ENCODE measurements at places on chromosomes 2 and 18.
A peak's percentile ranks its signal among the peaks of the same experiment; 100 is the strongest.

GRCh38 chr2:46157072-46157965 is 139.9 kb upstream of the EPAS1 start:
- no peak for DNase-seq

GRCh38 chr2:123051136-123051535 is 974.0 kb upstream of the CNTNAP5 start:
- DNase-seq: peak; percentile 4

DNA sequence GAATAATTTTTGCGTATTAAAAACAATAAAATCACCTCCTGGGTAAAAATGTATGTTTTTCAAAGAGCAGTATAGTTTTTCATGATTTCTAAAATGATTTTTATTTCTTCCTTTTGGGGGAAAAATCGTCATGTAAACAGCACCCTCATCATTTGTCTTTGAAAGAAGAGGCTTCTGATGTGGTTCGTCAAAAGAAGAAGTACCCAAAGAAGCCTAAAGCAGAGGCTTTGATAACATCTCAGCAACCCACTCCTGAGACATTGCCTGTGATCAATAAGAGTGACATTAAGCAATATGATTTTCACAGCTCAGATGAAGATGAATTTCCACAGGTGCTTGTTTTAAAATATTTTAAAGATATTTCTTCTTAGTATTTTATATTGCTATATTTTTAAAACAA is 110.2 kb upstream of the KIF5C start:
- no peak for DNase-seq

GRCh38 chr18:12608301-12608700 is 49.6 kb downstream of the SPIRE1 start:
- no peak for DNase-seq

GRCh38 chr2:223915071-223915470 is 30.1 kb downstream of the WDFY1 start:
- DNase-seq: no peak

GRCh38 chr2:24153478-24153877 is 21.4 kb upstream of the FAM228A start:
- no peak for DNase-seq

DNA sequence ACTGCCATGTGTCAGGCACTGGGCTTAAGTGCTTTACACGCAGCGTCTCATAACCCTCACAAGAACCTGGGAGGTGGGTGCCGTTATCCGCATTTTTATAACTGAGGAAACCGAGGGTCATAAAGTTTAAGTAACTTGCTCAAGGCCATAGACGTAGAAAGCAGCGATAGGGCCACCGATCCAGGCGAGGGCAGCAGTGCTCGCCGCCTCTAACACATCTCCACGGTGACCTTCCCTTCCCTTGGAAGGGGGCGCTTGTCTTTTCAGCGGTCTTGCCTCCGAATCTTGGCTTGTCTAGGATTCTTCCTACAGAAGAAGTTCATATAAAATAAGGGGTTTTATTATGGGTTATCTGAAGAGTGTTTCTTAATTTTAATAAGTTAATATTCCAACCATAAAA is 186.6 kb downstream of the GBX2 start:
- no peak for DNase-seq

DNA sequence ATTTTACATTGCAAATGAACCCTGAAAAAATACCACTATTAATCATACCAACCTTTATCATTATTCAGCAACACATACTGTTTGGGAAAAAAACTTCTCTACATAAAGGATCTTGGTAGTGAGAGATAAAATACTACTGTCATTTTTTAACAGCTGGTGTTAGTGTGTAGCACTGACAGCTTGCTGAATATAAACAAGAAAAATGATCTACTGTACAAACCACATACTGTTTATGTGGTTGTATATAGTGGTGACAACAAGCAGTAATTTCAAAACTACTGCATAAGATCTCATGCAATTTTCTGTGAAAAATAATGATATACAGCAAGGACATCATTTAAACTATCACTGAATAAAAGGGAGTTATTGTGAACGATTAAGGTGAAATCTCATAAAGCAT is 601.2 kb downstream of the LRP1B start:
- no peak for DNase-seq

- peak; percentile 51 for DNase-seq
Observed at GRCh38 chr18:77702686-77703085, 453.0 kb downstream of the GALR1 start.

GRCh38 chr2:82819951-82820350 is 1639.1 kb downstream of the SUCLG1 start:
- DNase-seq: no peak

DNA sequence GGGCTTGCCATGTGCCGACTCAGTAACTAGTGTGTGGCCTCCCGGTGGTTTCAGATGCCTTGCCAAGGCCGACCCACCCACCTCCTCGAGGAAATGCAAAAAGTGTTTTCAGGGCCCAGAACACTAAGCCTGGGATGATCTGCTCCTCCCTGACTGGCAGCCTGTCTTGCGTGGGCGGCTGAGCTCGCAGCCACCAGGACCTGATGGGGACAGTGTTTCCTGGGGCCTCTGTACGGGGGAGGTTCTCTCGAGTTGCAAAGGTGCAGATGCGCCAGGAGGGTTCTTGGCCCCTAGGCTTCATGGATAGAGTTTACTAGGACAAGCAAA is 85.2 kb downstream of the GLI2 start:
- peak; percentile 57 for DNase-seq

GRCh38 chr2:186384226-186384625 is 101.8 kb upstream of the ZC3H15 start:
- no peak for DNase-seq

GRCh38 chr18:3547891-3548615 is 98.1 kb downstream of the TGIF1 start:
- no peak for DNase-seq

DNA sequence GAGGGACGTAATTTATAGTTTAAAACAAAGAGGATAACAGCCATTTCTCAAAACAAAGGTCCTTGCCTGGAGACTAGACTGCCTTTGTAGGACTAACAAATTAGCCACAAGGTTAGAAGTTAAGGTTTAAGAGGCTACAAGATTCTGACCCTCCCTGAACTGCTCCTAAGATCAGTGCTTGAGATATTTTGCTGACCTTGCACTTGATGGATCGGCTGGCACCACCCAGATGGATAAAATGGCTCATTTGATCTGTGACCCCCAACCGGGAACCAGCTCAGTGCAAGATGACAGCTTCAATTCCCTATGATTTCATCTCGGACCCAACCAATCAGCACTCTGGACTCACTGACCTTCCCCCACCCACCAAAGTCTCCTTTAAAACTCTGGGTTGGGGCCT is 3.7 kb upstream of the STARD7 start:
- DNase-seq: no peak

DNA sequence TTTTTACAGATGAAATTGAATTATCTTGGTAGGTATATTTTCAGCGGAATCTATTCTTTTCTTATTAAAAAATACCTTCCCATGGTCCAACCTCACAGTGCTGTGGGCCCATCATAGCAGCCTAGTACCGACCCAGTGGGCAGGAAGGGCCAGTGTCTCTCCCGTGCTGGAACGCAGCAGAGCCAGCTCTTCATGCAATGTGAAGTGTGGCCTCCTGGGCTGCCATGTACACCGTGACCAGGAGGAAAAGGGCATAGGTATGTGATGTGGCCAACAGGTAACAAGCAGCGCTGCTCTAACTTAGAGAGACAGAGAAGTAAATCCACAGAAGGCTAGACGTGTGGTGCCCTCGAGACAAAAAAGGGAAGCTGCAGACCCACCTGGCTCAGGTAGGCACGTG is 221.1 kb upstream of the SALL3 start:
- DNase-seq: no peak

DNA sequence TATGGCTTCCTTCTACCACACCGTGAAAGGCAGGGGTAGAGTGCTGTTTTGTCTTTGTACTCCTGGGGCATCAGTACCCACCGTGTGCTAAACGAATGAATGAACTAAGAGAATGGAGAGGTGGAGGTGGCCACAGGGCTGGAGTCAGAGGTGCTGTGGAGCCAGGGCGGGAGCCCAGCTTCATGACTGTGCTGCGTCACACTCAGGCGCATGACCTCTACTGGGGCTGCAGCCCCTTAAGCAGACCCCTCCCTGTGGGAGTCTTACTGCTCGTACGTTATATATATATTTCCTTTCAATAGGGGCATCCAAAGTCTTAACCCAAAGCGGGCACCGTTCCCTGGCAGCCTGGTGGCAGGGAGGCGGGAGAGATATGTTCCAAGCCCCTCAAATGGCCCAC is 18.0 kb upstream of the LBH start:
- no peak for DNase-seq

DNA sequence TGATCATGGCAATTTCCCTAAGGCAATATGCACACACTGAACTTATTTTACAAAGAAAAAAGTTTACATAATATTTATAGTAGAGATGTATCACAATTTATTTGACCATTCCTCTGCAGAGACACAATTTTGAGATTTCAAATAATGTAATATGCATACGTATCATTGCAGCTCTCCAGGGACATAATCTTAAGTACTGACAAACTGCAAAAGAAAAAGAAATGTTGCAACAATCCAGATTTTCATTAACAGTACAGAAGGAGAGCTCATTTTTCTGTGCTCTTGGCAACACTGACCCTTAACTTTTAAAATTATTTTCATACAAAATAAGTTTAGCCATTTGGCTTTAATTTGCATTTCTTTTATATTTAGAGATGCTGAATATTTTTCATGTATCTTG is 710.2 kb upstream of the SLC39A10 start:
- DNase-seq: peak; percentile 41

DNA sequence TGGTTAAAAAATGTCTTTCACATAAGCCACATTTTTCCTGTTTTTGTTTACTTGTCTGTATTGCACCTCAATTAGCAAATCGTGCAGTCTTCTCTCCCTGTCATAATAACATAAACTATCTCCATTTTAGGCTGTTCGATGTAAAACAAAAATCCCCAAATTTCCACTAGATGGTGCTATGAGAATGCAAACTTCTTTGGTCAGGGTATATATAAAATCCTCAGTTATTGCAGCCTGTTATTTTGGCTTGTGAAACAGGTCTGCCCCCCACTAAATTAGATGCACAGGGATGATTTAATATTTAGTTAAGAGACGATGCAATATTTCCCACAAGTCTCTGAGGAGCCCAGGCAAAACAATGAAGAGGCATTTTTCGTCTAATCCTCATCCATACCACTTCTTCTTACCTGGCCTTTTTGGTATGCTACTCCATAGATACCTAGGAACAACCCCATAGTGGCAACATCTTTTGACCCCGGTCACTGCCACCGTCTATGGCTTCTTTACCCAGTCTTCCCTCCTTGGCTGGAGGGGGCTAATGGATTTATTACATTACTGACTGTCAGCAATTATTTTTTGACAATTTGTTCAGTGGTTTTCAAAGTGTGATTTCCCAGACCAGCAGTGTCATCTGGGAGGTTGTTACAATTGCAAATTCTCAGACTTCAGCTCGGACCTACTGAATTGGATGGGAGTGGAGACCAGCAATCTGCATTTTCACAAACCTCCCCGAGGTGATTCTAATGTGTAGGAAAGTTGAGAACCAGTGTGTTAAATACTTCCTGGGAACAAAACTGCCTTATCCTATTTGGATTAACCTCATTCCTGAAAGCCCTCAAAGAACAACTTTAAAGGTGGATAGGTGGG is 117.4 kb upstream of the CWC22 start:
- peak; percentile 63 for DNase-seq

DNA sequence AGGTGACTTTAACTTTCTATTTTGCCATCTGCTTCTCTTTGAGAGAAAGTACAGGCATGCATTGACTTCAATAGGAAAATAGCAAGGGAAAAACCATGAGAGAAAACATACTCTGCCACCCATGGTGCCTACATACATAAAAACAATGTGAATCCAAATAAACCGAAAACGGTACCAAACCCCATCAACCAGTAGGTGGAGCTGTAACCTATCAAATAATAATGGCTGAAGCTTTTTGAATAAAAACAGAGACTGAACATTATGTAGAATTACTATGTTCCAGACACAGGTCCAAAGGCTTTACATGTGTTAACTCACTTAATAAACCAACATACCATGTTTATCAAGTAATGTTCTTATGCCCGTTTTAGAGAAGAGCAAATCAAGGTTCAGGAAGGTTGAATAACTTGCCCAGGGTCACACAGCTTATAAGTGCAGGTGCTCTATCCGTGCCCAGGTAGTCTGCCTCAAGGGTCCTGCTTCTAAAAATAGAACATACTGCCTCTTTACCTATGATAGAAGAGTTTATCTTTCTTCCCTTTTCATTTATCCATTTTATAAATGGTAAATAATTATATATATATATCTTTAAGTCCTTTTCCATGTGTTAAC is 293.9 kb upstream of the SYT4 start:
- peak; percentile 63 for DNase-seq

DNA sequence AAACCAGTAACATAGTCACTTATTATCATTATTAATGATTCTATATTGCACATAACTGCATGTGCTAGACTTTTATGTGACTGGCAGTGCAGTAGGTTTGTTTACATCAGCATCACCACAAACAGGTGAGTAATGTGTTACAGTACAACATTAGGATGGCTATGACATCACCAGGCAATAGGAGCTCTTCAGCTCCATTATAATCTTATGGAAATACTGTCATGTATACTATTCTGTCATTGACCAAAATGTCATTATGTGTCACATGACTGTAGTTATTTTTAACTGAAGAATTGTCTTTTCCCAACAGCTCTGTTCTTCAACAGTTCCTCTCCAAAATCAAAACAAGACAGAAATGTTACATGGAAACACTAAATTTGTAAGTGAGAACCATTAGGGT is 96.3 kb downstream of the C18orf54 start:
- DNase-seq: no peak

DNA sequence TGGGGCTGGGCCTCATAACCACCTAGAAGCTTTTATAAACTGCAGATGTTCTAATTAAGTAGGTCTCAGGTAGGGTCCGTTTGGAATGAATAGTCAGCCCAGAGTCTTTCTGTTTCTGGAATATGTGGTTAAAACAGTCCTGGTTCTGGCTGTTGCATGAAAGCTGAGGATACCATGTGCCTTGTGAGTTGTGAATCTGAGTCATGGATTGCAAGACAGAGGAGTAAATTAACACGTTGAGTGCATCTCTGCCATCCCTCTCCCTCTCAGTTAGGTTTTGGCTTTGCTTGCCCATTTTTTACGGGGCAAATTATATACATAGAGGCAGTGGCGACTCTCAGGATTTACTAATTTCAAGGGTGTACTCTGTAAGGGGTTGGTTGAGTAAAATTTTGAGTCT is 59.1 kb downstream of the NCK2 start:
- no peak for DNase-seq

GRCh38 chr2:78615956-78616355 is 409.5 kb upstream of the REG3G start:
- no peak for DNase-seq
